Vagina (tissue), 2 donors: ENCODE measurements at places on chromosomes 2 and 18. TPM values are rescaled to one million over a fixed set of nuclear protein-coding genes. Genes with fewer than 3 reads are reported as not detected.

RPL37A gene
- total RNA-seq: 1,089 TPM

GAREM1 gene
- 15.7 TPM for total RNA-seq

POTEI gene
- total RNA-seq: not detected

GRCh38 chr2:150552041-150552820, 64.8 kb upstream of the RND3 start:
- no peaks in the 10 kb centered on the region for H3K4me1 ChIP-seq
- H3K27ac ChIP-seq: no peak overlapping the region

GRCh38 chr2:125085904-125086303, 1060.8 kb downstream of the CNTNAP5 start:
- H3K4me1 ChIP-seq: no peaks in the 10 kb centered on the region
- no peaks in the 10 kb centered on the region for H3K36me3 ChIP-seq
- no peak for DNase-seq

SKA1 gene
- total RNA-seq: 0.74 TPM

- H3K4me1 ChIP-seq: no peaks in the 10 kb centered on the region
- DNase-seq: no peak
- H3K27ac ChIP-seq: no peak overlapping the region
- no peak overlapping the region for H3K4me3 ChIP-seq
- no peaks in the 10 kb centered on the region for H3K27me3 ChIP-seq
- no peaks in the 10 kb centered on the region for H3K36me3 ChIP-seq
Observed at GRCh38 chr2:164922134-164922533, 33.2 kb downstream of the SLC38A11 start.

- no peak overlapping the region for H3K4me3 ChIP-seq
- H3K4me1 ChIP-seq: peaks cover 14% of the 10 kb centered on the region
Observed at GRCh38 chr2:20188851-20189250, 36.1 kb downstream of the SDC1 start.

GRCh38 chr2:45734952-45735351, 83.5 kb downstream of the PRKCE start:
- no peaks in the 10 kb centered on the region for H3K27me3 ChIP-seq
- H3K27ac ChIP-seq: no peak overlapping the region
- H3K4me3 ChIP-seq: no peak overlapping the region
- DNase-seq: no peak
- H3K36me3 ChIP-seq: no peaks in the 10 kb centered on the region

FSHR gene
- not detected for total RNA-seq

DNA sequence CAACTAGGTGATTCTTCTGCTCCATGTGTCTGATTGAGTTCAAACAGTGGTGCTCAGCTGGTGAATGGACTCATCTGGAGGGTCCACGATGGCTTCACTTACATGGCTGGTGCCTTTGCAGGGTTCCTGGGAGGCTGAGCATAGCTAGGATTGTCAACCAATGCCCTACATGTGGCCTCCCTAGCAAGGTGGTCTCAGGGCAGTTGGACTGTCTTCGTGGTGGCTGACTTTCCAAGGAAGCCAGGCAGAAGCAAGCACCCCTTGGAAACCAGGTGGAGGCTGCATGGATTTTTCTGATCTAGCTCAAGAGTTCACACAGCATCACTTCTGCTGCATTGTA, 6.8 kb downstream of the IL1R2 start:
- no peaks in the 10 kb centered on the region for H3K4me1 ChIP-seq
- H3K36me3 ChIP-seq: no peaks in the 10 kb centered on the region
- DNase-seq: no peak
- H3K27me3 ChIP-seq: no peaks in the 10 kb centered on the region
- H3K4me3 ChIP-seq: no peak overlapping the region
- H3K27ac ChIP-seq: no peak overlapping the region

- no peak overlapping the region for H3K27ac ChIP-seq
- no peak for DNase-seq
- H3K27me3 ChIP-seq: no peaks in the 10 kb centered on the region
- no peak overlapping the region for H3K4me3 ChIP-seq
- no peaks in the 10 kb centered on the region for H3K4me1 ChIP-seq
Observed at GRCh38 chr2:78082555-78082954, 560.4 kb upstream of the LRRTM4 start.

DNA sequence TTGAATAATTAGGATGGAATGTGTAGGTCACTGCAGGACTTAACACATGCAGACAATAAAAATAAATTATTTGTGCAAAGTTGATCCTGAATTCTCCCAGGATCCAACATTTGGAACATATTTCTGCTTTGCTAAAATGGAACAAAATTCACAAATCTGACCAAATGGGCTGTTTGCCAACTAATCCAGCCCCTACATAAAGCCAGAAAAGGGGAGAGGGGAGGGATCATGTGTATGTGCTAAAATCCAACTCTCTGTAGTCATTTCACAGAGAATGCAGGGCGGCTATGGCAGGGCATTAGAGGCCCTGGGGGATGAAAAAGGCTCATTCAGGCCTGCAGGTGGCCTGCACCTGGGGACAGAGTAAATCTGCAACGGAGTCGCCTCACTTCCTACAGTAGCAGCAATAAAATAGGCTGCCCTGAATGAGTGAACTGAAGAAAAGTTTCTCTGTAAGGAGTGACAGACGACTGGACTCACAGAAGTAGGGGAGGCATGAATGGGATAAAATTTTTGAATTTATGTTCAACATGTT, 4.0 kb upstream of the ZFP36L2 start:
- DNase-seq: no peak
- no peaks in the 10 kb centered on the region for H3K27me3 ChIP-seq
- H3K4me3 ChIP-seq: no peak overlapping the region
- peaks cover 21% of the 10 kb centered on the region for H3K4me1 ChIP-seq

OSR1 gene
- 5.9 TPM for total RNA-seq

SGPP2 gene
- 24.8 TPM for total RNA-seq

DNA sequence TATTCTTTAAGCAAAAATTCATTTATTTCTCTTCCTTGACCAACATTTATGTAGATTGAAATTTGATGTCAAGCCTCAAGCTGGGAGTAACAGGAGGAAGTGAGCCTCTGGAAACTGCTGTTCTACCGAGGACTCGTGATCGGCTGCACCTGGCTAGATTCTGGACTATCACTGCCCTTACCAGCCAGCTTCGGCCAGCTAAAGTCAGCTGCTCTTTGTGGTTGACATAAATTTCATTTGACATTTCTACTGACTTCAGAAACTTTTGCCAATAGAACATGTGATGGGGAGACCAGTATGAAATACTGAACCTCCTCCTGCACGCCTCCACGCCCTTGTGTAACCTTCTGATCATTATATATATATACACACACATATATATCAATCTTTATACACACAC, 74.2 kb upstream of the RGPD5 start:
- H3K4me1 ChIP-seq: peaks cover 14% of the 10 kb centered on the region
- DNase-seq: peak; percentile 22
- H3K4me3 ChIP-seq: no peak overlapping the region
- no peaks in the 10 kb centered on the region for H3K27me3 ChIP-seq
- H3K27ac ChIP-seq: no peak overlapping the region
